Stimulated activated naive CD4-positive, alpha-beta T cell (primary cell): ENCODE measurements at places on chromosomes 4 and X.

DNA sequence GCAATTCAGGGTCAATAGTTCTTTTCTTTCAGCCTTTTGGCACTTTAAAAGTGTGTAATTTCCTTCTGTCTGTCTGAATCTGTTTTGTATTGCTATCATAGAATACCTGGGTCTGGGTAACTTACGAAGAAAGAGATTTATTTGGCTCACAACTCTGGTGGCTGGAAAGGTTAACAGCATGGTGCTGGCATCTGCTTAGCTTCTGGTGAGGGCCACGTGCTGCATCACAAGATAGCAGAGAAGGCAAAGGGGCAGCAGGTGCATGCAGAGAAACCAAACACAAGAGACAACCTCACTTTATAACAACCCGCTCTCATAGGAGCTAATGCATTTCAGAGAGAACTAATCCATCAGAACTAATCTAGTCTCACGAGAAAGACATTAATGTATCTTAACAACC lies 18.8 kb downstream of the RGN start:
- no peak for DNase-seq

DNA sequence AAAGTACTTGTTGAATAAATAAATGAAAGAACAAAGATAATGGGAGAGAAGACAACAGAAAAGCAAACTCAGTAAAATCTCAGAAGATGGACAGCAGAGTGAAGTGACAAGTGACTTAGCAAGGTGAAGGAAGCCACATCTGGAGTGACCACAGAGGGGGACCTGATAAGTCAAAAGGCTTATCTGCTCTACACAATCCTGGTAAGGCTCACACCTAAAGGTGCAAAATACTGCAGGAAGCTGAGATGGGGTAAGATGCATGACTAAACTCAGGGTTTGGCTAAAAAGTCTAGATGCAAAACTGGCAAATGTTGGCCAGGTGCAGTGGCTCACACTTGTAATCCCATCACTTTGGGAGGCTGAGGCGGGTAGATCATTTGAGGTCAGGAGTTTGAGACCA lies 22.2 kb downstream of the TRMT2B start:
- DNase-seq, result no peak

- no peak for DNase-seq
Observed at GRCh38 chr4:84681486-84682274, 98.8 kb downstream of the CDS1 start.

DNA sequence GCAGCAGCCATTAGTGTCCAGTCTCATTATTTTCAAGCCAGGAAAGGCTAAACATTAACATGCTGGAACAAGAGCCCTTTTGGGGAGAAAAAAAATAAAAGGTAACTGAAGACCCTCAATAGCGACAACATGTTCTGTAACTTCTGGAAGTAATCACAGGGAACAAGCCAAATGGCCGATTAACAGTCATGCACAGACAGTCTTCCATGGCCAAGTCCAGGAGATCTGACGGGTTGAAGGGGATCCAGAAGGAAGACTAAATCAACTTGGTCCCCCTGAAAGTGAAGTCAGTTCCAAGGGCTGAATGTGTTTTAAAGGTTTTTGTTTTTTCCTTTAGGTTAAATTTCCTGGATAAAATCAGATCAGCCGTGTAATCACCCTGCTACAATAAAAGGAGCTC lies 52.5 kb downstream of the LNX1 start:
- DNase-seq, result no peak

DNA sequence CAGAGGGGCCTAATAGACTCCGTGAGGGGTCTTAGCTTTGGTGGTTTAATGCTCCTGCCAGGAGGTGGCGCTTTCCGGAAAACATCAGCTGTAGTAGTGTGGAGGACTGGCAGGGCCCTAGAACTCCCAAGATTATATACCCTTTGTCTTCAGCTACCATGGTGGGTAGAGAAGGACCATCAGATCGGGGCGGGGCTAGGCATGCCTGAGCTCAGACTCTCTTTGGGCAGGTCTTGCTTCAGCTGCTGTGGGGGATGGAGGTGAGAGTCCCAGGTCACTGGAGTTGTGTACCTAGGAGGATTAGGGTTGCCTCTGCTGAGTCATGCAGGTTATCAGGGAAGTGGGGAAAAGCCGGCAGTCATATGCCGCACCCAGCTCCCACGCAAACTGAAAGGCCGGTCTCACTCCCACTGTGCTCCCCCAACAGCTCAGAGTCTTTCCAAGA lies 63.0 kb upstream of the AGA start:
- DNase-seq, result no peak

GRCh38 chrX:19990556-19991349 lies at the start of gene BCLAF3:
TSS of gene BCLAF3 (minus strand) at chrX:19991061. CDS start at chrX:19970264, 20,797 bp downstream.
- peak; percentile 64 for DNase-seq

DNA sequence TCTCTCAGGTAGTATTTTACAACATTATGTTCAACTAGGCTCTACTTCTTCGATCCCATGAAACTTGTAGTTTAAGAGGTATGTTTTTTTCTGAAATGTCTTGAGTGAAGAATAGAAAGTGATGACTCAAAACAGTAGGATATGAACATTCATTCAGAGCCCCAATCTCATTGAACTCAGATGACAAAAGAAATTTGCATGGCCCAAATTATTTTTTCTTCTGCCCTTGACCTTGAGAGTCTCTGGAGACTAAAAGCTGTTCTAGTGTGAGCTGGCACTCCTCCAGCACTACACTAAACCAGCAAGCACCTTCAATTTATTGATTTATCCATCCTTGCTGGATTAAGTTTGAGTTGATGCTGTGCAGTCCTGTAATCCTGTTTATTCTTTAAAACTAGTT lies 4.0 kb downstream of the DCLK2 start:
- no peak for DNase-seq

GRCh38 chr4:103118166-103118565 lies 18.5 kb upstream of the BDH2 start:
- DNase-seq, result no peak

- DNase-seq, result no peak
Observed at GRCh38 chr4:110137829-110138228, 60.6 kb downstream of the ELOVL6 start.

DNA sequence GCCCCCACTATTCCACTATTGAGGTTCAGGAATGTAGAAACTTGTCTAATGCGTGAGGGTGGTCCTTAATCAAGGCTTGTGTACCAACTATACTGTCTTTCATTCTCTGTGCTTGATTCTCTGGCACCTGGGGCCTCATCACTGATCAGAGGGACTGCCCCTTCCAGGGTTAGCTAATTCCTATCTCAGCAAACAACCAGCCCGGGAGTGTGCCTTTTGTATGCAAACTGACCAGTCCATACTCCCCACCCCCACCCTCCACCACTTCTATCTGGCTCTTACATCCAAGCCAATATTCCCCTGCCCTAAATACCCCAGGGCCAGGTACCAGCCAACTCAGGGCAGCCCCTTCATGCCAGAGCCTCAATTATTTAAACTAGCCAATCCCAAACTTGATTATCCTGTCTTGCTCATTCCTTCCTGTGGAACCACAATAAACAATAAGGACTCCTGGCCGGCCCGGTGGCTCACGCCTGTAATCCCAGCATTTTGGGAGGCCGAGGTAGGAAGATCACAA lies 59.3 kb downstream of the FTHL17 start:
- no peak for DNase-seq

DNA sequence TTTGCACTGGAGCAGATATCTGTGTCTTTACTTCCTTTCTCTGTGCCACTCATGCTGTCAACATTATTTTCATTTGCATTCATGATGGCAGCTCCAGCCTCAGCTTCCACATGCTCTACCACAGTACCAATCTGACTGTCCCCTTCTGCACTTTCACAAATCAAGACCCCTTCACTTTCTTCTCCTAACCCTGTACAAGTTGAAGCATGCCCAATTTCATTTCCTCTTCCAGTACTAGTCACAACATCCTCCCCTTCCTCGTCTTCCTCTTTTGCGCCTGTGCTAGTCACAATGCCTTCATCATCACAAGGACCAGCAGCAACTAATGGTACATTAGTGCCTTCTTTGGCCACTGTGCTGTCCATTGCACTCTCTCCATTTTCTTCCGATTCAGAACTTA lies 26.5 kb downstream of the BOD1L1 start:
- no peak for DNase-seq

GRCh38 chrX:143580266-143580665 lies 55.6 kb downstream of the SLITRK4 start:
- no peak for DNase-seq

- DNase-seq, result peak; percentile 53
Observed at GRCh38 chrX:15750611-15751154, 12.6 kb downstream of the CA5B start.

DNA sequence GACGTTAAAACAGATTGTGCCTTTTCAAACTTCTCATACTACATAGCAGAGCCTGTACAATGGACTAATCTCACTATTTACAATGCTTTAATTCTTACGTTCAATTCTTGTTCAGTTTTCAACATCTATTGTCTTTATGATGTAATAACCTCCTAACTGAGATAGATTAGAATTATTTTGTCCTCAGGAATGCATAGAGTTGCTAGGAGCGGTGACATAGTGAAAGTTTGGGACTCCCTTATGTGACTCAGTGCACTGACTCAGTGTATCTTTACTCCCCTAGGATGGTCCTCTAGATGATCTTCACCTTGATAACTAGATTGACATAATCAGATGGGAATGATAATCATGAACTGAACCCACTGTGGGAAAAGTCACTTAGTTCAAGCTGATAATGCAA lies 151.5 kb downstream of the VEGFC start:
- DNase-seq, result no peak

GRCh38 chr4:89056953-89057398 lies at the start of gene FAM13A:
TSS of gene FAM13A (minus strand) at chr4:89057185. CDS start at chr4:89056964, 221 bp downstream.
- DNase-seq, result no peak

- DNase-seq, result no peak
Observed at GRCh38 chr4:53771326-53771725, 180.0 kb upstream of the LNX1 start.

DNA sequence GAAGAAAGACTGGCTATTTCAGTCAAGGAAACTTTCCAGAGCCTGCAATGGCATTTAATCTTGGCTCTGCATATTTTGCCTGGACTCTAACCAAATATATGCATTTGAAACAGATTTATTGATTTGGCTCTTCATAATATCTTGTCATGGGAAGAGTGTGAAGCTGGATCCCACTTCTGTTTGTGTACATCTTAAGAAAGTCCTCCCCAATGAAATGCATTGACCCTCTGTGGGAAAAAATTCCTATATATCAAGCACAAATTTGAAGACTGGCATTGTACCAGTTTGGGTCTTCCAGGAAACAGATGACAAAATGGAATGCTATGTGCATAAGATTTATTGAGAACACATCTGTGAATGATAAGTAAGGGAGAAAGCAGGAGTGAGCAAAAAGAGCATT lies 897.3 kb upstream of the TENM3 start:
- no peak for DNase-seq

- no peak for DNase-seq
Observed at GRCh38 chr4:121510341-121510874, 129.6 kb upstream of the QRFPR start.

DNA sequence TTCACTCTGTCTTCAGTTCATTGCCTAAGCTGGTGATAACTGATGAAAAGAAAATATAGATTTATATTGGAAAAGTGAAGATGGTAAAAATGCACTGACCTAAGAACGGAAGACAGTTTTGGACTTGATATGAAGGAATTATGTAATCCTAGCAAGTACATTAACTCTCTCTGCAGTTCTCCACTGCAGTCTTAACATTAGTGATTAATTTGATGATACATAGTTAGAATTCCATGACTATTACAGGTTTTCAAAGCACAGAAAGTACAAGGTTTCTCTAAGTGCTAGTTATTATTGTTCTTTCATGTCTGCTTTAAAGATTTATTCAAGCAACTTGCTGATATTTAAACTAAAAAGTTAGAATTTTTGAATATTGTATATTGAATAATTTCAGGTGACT lies 1591.7 kb upstream of the ADGRL3 start:
- DNase-seq, result no peak
